RWPE1 (cell line): ENCODE measurements at places on chromosomes 16 and 17.

GRCh38 chr17:42188749-42189650, 3.7 kb upstream of the HCRT start:
- DNase-seq = no peak

- DNase-seq = no peak
Measured at GRCh38 chr17:74776990-74777389, 845 bp upstream of the NAT9 start.

DNA sequence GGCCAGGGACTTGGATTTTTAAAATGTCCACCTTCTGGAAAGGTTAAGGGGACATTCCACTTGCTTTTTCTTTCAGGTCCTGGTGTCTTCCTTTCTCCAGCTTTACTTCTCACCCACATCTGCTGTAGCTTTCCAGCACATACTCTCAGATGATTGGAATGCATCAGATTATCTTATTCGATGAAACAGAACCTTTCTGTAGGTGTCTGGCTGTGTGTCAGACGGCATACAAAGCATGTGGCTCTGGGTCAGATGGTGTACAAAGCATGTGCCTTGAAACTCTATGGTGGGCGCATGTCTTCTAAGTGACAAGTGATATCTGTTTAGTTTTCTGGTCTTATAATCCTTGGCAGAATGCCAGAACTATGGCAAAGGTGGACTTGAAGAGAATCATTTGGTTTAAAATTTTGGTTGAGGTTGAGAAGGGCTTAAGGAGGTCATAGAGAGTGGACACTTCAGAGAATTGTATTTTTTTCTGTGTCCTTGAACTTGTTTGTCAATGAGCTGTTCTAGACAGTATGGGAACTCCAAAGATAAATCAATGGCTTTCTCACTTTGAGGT, 125.3 kb downstream of the FTO start:
- DNase-seq = no peak

DNA sequence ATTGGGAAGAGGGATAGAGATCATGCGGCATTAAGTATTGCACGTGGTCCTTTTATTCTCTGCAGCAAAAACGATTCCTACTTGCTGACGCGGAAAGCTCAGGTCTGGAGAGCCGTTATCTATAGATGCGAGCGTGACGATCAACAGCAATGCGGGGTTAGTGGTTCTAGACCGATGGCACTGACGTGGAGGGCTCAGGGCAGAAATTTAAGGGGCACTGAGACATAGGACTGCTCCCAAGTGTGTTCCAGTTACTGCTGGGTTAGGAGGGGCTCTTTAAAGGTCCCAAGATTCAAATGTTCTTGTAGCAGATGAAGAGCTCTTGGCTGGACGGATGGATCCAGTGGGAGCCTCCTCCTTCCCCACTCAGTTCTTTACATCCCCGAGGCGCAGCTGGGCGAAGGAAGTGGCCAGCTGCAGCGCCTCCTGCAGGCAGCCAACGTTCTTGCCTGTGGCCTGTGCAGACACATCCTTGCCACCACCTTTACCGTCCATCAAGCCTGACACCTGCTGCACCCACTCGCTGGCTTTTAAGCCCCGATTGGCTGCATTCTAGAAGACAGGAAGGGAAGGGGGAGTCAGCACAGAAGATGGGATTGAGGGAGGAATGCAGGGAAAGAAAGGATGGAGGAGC, 732 bp upstream of the EXOSC6 start:
- DNase-seq = no peak

DNA sequence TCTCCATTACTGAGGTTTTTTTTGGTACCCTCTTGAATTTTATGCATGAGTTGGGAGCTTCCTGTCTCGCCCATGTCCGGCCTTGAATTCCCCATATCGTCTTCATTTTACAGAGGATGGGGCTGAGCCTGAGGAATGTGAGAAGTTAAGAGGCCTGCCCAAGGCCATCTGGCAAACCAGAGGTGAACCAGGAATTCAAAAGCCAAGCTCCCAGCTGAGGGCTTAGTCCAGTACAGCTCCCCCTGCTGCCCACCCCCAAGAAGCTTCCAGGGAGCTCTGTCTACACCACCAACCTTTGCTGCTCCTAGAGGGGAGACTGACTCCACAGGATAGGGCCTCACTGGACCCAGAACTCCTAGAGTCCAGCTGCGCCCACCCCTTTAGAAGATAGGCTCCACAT, 20.7 kb upstream of the C16orf78 start:
- no peak for DNase-seq

DNA sequence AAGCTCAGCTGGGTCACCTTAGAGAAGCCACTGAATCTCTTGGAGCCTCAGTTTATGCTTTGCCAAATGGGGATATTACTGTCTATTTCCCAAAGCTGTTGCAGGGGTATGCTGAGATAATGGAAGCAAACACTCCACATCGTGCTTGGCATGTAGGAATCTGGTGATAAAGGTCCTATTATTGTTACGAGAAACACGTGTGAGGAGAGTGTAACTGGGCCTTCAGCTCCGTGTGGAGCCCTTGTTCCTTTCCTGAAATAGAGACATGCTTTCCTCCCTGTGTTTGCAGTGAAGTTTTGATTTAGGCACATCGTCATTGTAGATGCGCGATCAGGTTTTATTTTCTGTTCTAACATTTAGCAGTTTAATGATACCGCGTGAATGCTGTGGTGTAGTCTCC, 292.4 kb downstream of the CPPED1 start:
- no peak for DNase-seq
